ENCODE measurements at places on chromosomes 16 and 17. TPM values are rescaled to one million over a fixed set of nuclear protein-coding genes. Genes with fewer than 3 reads are reported as not detected.

- DNase-seq = no peak
These were observed 148.9 kb downstream of the HS3ST2 start for GRCh38 chr16:22962905-22963304.

DNA sequence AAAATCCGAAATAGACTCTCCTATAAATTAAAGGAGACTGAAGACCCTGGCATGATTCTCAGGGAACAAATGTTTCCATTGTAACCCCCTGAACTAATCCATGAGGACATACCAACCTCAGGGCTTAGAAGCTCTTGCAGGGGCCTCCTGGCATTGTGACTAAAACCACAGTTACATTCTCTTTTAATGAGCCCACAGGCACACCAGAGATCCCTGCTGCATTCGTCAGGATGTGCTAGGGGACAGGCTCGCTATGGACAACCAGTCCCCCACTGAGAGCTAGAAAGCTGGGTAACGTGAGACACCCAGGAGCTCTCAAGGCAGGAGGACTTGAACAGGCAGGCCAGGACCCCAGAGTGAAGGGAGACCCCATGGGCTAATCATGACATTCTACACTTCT, 140.6 kb upstream of the TNRC6C start:
- no peak for DNase-seq

DNA sequence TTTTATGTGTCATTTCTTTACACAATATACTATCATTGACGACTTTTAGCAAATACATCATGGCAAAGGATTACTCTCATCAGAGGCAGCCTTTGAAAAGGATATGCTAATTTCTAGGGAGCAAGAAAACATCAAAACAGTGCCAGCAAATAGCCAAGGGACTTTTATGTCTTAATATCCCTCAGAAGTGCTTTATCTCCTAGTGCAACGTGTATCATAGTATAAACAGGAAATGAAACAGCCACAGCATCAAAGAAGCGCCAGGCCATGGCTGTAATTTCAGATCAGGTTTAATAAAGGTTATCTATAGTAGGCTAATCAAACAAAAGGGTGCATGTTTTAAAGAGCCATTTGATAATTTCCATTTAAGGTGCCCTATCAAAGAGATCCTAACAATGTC, 159.9 kb downstream of the AXIN2 start:
- DNase-seq = no peak

DNA sequence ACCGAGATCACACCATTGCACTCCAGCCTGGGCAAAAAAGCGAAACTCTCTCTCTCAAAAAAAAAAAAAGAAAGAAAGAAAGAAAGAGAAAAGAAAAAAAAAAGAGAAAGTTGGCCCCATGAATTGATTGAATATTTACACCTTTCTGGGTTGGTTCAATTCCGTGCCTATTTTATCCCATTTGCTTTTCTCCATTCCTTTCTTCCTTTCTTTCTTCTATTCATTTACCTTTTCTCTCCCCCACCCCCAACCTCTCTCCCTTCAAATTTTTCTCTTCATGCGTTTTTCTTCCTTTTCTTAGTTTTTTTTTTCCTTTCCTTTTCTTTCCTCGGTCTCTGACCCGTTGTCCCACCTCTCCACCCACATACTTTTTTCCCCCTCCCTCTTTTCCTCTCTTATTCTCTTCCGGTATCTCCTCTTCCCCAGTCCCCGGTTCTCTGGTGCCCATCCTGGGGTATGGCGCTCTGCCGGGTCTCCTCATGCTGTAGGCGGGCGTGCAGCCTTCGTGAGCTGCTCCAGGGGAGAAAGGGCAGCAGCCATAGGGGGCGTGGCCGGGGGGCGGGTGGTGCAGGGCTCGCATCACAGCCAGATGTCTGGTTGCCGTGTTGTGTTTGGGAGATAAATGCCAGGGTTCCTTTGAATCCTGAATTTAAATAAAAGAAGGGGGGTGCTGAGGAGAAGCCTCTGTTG, 5.3 kb upstream of the COL1A1 start:
- peak; percentile 82 for DNase-seq

- no peak for DNase-seq
These were observed 79.5 kb upstream of the RPL38 start for GRCh38 chr17:74123866-74124444.

GRCh38 chr16:50263940-50264929, 2.1 kb upstream of the ADCY7 start:
- no peak for DNase-seq

The CLEC3A gene
- total RNA-seq = not detected

Measured in sciatic nerve (tissue), 2 donors.